Kidney epithelial cell (primary cell): ENCODE measurements at places on chromosomes 1 and 21.

DNA sequence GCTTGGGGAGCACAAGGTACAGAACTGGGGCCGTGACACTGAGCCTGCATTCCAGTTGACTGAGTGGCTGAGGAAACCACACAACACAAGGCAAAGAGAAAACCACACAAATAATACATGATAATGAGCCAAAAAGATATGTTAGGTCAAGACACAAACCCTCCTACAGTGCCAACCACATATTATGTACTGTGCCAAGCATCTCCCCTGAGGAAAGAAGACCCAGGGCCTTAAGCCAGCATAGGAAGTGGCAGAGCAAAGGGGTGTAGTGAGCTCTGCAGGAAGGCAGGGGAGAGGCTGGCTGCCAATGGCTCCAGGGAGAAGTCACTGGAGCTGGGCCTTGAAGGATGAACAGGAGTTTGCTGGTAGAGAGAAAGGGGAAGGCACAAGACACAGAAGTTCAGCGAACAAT lies 28.2 kb downstream of the CTNNBIP1 start:
- DNase-seq = no peak

GRCh38 chr1:49240709-49241221 lies 464.1 kb upstream of the BEND5 start:
- no peak for DNase-seq

DNA sequence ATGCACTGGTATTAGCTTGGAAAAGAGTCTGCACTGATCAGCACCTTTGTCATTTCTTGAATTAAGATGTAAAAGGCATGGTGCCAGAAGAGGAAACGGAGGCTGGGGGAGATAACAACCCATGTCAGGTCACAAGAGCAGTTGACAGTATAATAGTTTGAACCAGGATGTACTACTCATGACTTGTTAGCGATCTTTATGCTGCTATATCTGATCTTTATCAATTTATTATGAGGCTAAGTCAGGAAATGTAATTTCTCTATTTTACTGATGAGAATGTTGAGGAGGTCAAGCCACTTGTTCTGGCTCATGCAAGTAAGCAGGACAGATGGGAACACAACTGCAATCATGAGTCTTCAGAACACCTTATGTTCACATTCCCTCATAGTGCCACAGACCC lies 41.4 kb downstream of the RGS5 start:
- no peak for DNase-seq

GRCh38 chr1:248748211-248748610 lies 7.3 kb downstream of the LYPD8 start:
- DNase-seq = no peak

GRCh38 chr1:93502571-93502970 lies 54.7 kb downstream of the FNBP1L start:
- DNase-seq = no peak
